ENCODE measurements at places on chromosomes 11 and 22.

- peak; percentile 49 for ATAC-seq
These were observed 57.7 kb downstream of the BMAL1 start for GRCh38 chr11:13335319-13335718.

GRCh38 chr11:112249871-112250610, 10.6 kb downstream of the PLET1 start:
- ATAC-seq = no peak

GRCh38 chr11:64834723-64835615, 9.5 kb downstream of the CDC42BPG start:
- ATAC-seq = peak; percentile 87

DNA sequence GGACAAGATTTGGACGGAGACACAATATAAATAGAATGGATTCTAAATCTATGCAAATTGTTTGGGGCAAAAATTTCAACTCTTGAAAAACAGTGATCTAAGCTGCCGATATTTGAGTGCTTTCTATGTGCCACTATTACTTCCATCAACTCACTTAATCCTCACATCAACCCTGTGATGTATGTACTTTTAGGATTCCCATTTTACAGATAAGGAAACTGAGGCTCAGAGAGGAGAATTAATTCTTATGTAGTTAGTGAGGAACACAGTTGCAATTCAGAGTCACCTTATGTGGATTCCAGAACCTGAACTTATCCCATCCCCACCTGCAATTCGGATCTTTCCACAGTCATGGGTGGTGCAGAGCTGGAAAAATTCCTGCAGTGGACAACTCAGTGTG, 60.3 kb downstream of the TSPAN18 start:
- no peak for ATAC-seq

DNA sequence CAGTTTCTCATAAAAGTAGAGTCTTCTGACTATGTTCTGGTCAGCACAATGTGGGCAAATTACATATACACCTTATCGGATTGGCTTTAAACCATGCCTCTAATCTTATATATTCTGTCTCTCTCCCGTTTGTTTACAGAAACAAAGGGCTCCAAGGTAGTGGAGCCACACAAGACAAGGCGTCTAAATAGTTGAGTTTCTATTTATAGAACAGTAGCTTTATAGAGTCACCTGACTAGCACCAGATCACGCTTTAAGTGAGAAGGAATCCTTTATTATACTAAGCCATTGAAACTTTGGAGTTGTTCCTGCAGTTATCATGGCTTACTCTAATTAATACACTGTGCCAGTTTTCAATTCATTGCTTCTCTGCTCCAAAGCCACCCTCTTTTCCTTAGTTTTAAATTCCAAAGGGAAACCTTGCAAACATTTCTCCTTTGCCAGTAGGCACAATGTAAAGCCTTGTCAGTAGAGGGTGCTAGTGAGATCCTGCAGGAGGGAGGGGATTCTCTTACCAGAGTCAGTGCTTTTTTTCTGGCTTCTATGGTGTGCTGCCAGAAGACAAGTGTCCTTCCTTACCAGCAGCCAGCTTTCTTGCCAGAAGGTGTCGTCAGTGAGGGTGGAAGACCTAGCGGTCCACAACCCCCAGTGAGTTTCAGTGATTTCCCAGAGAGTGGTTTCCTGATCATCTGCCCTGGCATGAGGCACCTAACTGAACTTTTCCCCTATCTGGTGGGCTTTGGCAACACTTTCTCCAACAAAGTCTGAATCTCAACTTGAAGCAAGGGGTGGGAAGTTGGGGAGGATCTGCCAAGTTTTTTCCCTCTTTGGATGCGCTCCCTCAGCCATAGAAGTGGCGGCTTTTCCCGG, 71.7 kb downstream of the RAB38 start:
- peak; percentile 67 for ATAC-seq

GRCh38 chr11:133271871-133272776, 260.2 kb downstream of the OPCML start:
- ATAC-seq = no peak

GRCh38 chr22:41532908-41533825, 11.1 kb downstream of the POLR3H start:
- peak; percentile 43 for ATAC-seq

DNA sequence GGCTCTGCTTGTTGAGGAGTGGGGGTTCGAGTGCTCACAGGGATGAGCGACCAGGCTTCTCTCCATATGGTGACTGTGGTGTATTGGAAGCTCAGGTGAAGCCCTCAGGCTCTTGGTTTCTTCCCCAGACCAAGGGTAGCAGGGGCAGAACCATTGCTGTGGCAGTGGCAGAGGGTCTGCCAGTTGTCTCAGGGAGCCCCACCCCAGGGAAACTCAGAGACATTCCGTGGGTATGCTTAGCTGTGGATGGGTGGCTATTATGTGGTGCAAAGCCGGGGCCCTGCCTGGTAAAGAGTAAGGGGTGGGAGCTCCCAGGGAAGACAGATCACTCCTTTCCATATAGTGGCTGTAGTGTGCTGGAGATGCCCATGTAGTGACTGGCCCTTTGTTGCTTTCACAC, 167.8 kb downstream of the DLG2 start:
- no peak for ATAC-seq

- no peak for ATAC-seq
These were observed 53.0 kb upstream of the LMO2 start for GRCh38 chr11:33944693-33945424.

DNA sequence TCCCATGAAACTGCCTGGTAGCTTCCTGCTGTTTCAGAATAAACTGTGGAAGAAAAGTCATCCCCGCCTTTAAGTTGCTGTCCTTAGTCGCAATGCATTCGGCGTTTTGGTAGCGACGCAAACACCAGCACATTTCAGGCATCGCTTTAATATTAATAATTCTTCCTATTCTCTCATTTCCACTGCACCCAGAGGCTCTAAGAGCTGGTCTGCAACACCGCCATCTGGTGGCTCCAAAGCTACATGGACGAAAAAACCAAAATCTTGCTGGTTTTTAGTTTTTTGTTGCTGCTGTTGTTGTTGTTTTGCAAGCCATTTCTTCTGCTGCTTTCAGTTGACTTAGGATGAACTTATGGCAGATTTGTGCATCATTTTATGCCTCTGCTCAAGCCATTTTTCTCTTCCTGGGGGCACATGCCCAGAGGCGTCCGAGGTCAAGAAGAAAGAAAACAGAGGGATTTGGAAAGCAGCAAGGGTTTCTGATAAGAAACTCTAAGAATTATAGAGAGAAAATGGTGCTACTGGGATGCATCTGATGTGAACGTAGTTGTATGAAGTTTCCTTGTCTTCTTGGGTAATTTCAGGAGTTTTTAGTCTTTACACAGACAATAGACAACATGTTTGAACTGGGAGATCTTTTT, 345.4 kb upstream of the KIRREL3 start:
- no peak for ATAC-seq

GRCh38 chr22:48145738-48146137, 1383.3 kb downstream of the TBC1D22A start:
- ATAC-seq = no peak

- ATAC-seq = no peak
These were observed 2.4 kb downstream of the CSDC2 start for GRCh38 chr22:41563051-41563711.

DNA sequence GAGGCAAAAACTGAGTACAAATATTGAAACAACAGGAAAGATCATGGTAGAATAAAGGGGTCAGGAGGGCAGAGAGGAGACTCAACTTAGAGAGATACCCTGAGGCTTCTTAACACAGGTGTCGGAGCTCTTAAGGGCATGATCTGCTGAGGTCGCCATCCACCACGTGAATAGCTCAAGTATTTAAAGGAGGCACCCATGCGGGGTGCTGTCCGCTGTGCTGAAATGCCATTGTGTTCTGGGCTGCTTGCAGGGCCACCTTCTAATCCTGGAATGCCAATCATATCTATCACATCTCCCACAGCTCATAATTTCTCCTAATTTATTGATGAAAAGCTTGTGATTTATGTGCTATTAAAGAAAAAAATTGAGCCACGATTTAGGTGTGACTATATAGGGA, 90.2 kb downstream of the SEZ6L start:
- no peak for ATAC-seq

GRCh38 chr11:77003963-77004362, 30.2 kb upstream of the B3GNT6 start:
- ATAC-seq = peak; percentile 38

- no peak for ATAC-seq
These were observed 189.6 kb upstream of the CCDC90B start for GRCh38 chr11:83475760-83476159.

- no peak for ATAC-seq
These were observed 644 bp downstream of the YPEL4 start for GRCh38 chr11:57648801-57649735.

GRCh38 chr11:115765803-115766239, 261.6 kb upstream of the CADM1 start:
- ATAC-seq = peak; percentile 78

GRCh38 chr11:33211153-33211552, 46.0 kb upstream of the HIPK3 start:
- ATAC-seq = no peak

All from esophagus mucosa (tissue), 1 donor.